H9 (cell line): ENCODE measurements at places on chromosomes 13 and 19. TPM values are rescaled to one million over a fixed set of nuclear protein-coding genes. Genes with fewer than 3 reads are reported as not detected.

GRCh38 chr19:16075430-16076153 is 703 bp upstream of the TPM4 start:
- H3K4me1 ChIP-seq: peaks cover 4% of the 10 kb centered on the region
- no peaks in the 10 kb centered on the region for H3K27me3 ChIP-seq
- H3K27ac ChIP-seq: peak overlapping the region; percentile 73
- peaks cover 22% of the 10 kb centered on the region for H3K36me3 ChIP-seq

- no peak overlapping the region for H3K4me3 ChIP-seq
- H3K27ac ChIP-seq: no peak overlapping the region
- H3K36me3 ChIP-seq: no peaks in the 10 kb centered on the region
- H3K27me3 ChIP-seq: peaks cover 23% of the 10 kb centered on the region
- H3K4me1 ChIP-seq: no peaks in the 10 kb centered on the region
- no peak for DNase-seq
Measured at GRCh38 chr13:53285896-53286430, 257.4 kb downstream of the OLFM4 start.

- H3K36me3 ChIP-seq: peaks cover 23% of the 10 kb centered on the region
- no peak overlapping the region for H3K27ac ChIP-seq
- no peaks in the 10 kb centered on the region for H3K27me3 ChIP-seq
Measured at GRCh38 chr19:12126707-12127106, 13.4 kb downstream of the ZNF20 start.

DNA sequence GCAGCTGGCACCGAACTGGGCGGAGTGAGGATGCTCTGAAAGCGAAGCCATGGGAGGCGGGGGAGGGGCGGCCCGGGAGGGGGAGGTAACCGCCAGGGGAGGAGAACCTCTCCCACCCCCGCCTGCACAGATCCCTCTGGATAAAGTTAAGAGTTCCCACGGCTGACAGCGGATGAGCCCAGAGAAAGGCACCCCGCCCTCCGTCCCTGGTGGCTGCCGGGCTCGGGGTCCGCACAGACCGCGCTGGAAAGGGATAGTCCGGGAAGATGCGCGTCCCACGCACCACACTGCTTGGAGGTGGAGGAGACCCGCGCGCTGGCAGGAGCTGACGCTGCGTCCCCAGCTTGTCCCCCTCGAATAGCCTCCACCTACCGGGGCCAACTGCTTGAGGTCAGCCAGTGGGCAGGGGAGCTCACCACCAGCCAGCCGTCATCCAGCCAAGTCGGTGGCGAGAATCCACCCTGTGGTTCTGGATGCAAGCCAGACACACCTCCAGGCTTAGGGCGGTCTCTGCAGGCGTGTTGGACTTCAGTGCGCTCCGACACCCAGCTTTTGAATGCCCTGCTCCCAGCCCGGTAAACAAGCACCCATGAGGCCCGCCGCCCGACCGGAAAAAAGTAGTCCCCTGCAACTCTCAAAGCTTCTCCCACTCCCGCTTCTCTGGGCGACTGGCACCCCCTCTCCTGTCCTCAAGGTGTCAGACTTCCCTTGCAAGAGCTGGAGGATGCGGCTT is at the start of gene TRPC4:
TRPC4 (minus strand) TSS at position 17 of the 733 bp plus-strand sequence. CDS start 86,439 bp downstream, outside the sequence.
- no peak within 1 kb of the TSS for H3K27ac ChIP-seq
- DNase-seq: peak; percentile 84
- no peaks in the 10 kb centered on the region for H3K36me3 ChIP-seq
- H3K4me3 ChIP-seq: peak within 1 kb of the TSS; percentile 85
- no peaks in the 10 kb centered on the region; the same call in 1 of the 2 replicates for H3K27me3 ChIP-seq
- no peaks in the 10 kb centered on the region; the same call in 1 of the 2 replicates for H3K4me1 ChIP-seq

DNA sequence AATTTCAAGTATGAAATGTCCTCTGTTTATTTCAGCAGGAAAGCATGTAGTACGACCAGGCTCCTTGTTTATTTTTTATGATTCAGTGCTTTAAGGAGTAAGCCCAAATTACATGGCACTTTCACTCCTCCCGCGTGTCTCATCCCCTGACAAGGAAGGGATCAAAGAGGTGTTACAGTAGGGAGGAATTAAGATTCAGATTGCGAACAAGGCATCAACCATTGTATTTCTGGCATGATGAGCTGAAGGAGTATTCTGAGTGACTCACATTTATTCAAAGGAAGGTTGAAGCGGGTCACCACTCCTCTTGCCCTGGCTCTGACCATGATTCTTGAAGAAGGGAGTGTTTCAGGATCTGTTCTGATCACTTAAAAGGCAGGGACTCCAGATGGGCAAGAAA is 46.1 kb upstream of the CNMD start:
- no peak overlapping the region for H3K4me3 ChIP-seq
- H3K4me1 ChIP-seq: peaks cover 8% of the 10 kb centered on the region
- no peaks in the 10 kb centered on the region for H3K27me3 ChIP-seq

- no peak overlapping the region for H3K4me3 ChIP-seq
- no peak overlapping the region for H3K27ac ChIP-seq
- no peaks in the 10 kb centered on the region for H3K27me3 ChIP-seq
Measured at GRCh38 chr13:44843403-44843802, 145.9 kb downstream of the NUFIP1 start.

DNA sequence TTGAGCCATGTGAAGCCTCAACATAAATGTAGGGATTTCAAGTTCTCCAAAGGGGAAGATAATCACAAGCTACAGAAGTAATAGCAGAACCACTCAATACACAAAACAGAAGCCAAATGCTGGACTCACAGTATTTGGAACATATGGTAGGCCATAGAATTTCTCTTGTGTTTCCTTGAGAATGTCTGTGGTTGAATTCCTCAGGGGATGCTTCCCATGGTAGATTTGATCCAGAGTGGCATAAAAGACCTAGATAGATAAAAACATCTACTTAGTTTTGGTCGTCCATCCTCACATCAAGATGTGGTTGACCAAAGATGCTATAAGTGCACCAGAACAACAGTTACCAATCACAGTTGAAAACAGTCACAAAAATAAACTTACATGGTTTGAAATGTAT is 83.4 kb downstream of the MIPEP start:
- H3K36me3 ChIP-seq: peaks cover 5% of the 10 kb centered on the region
- DNase-seq: no peak
- H3K27me3 ChIP-seq: no peaks in the 10 kb centered on the region

DNA sequence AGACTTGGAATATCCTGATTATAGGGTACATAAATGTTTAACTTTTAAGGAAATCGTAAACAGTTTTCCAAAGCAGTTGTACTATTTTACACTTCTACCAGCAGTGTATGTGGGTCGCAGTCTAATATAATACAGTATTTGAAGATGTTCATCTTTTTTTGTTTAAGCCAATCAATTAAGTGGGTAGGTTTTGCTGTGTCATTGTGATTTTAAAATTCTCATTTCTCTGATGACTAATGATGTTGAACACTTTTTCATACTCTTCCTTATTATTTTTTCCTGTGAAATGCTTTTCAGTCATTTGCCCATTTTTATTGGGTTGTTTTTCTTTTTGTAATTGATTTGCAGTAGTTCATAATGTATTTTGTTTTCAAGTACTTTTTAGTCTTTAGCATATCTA is 2689.7 kb downstream of the PCDH9 start:
- no peak overlapping the region for H3K27ac ChIP-seq
- H3K36me3 ChIP-seq: no peaks in the 10 kb centered on the region
- DNase-seq: no peak
- H3K27me3 ChIP-seq: no peaks in the 10 kb centered on the region
- no peaks in the 10 kb centered on the region for H3K4me1 ChIP-seq

- H3K27ac ChIP-seq: no peak overlapping the region
- no peak for DNase-seq
- H3K27me3 ChIP-seq: no peaks in the 10 kb centered on the region
- H3K4me1 ChIP-seq: no peaks in the 10 kb centered on the region
- peaks cover 54% of the 10 kb centered on the region for H3K36me3 ChIP-seq
Measured at GRCh38 chr13:95607366-95607765, 37.1 kb downstream of the DZIP1 start.

GRCh38 chr13:77429320-77430142 is 102.6 kb upstream of the MYCBP2 start:
- H3K27ac ChIP-seq: no peak overlapping the region
- H3K4me3 ChIP-seq: no peak overlapping the region
- no peaks in the 10 kb centered on the region for H3K27me3 ChIP-seq
- DNase-seq: no peak
- H3K4me1 ChIP-seq: no peaks in the 10 kb centered on the region
- no peaks in the 10 kb centered on the region for H3K36me3 ChIP-seq

DNA sequence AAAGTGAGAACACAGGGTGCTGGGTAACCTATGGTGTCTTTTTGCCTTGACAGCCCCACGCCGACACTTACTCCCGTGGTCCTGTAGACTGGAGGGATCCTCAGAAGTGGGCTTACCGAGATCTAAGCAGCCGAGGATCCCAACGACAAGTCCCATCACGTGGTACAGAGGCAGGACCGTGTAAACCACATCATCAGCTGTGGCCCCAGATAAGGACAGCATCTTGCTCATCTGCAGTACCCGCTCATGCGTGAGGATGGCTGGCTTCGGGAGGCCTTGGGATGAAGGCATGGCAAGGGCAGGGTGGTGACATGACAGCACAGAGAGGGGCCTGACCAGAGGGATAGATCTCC is 2.1 kb downstream of the SLC27A5 start:
- peaks cover 5% of the 10 kb centered on the region for H3K36me3 ChIP-seq
- H3K27ac ChIP-seq: no peak overlapping the region
- H3K4me1 ChIP-seq: no peaks in the 10 kb centered on the region
- H3K4me3 ChIP-seq: no peak overlapping the region
- no peak for DNase-seq

DNA sequence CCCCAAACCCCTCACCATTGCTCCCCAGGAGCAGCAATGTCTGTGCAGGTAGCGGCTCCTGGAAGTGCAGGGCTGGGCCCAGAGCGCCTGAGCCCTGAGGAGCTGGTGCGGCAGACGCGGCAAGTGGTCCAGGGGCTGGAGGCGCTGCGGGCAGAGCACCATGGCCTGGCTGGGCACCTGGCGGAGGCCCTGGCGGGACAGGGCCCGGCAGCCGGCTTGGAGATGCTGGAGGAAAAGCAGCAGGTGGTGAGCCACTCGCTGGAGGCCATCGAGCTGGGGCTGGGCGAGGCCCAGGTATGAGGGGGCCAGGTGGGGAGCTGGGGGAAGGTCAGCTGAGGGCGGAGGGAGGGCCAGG is 4.9 kb downstream of the KLC3 start:
- H3K4me1 ChIP-seq: 0 out of 2 replicates have a peak, but pooled peaks cover 2% of the 10 kb centered on the region
- H3K36me3 ChIP-seq: peaks cover 17% of the 10 kb centered on the region
- no peak for DNase-seq
- H3K4me3 ChIP-seq: no peak overlapping the region
- peaks cover 4% of the 10 kb centered on the region for H3K27me3 ChIP-seq
- H3K27ac ChIP-seq: no peak overlapping the region

DNA sequence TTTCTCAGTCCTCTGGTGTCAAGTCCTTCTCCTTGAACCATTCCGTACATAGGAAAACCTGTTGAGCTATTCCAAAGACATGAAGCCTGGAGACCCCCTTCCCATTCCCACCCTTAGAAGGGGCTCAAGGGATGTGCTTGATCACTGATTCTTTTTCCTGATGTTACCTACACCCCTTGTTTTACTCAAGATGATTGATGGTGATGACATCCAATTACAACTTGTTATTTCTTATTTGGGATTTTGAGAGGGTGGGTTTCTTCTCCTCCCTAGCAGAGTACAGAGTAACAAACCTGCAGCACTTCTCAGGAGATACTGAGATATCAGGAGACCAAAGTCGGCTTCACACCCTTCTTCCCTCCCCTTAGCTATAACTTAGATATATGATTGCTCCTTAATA is 6.7 kb upstream of the RPS19 start:
- H3K27me3 ChIP-seq: no peaks in the 10 kb centered on the region
- H3K27ac ChIP-seq: no peak overlapping the region
- no peak for DNase-seq
- no peaks in the 10 kb centered on the region; the same call in 1 of the 2 replicates for H3K4me1 ChIP-seq
- no peak overlapping the region for H3K4me3 ChIP-seq

DNA sequence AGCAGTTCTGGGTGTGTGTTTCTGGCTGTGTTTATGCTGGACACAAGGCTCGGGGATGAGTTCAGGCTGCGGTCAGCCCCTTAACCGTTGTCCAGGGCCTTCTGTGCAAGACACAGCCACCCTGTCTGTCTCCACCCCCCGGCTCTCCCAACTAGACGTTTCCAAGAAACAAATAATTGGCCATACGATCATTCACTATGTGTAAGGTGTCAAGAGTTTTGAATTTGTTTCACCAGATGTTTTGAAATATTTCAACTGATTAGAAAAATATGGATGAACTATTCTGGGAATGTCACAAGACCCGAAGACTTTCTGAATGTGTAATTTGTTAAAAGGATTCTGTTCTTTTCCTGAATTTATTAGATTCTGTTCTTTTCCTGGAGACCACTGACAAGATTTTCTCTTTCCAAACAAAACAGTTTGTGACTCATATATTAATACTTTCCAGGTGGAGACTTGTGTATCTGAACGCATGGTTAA is 318.2 kb downstream of the MYO16 start:
- H3K4me3 ChIP-seq: no peak overlapping the region
- no peak overlapping the region for H3K27ac ChIP-seq
- no peaks in the 10 kb centered on the region for H3K27me3 ChIP-seq
- no peaks in the 10 kb centered on the region for H3K4me1 ChIP-seq
- H3K36me3 ChIP-seq: no peaks in the 10 kb centered on the region

DNA sequence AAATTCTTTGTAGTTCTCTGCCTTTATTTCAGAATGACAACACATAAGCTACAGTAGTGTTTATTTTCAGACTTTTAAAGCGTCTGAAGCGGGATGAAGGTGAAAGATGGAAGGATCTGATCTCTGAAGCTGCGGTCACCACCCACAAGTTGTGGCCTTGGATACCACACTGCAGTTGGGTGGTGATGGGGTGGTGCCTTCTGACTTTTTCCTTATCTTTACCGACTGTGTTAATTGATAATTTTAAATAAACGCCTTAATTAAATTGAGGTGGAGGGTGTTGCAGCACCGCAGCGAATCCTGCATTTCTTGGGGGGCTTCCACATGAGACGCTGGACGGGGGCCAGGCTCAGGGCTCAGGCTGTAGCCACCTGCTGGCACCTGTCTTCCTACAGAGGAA is 1.3 kb downstream of the TFDP1 start:
- no peaks in the 10 kb centered on the region for H3K27me3 ChIP-seq
- no peak for DNase-seq

DNA sequence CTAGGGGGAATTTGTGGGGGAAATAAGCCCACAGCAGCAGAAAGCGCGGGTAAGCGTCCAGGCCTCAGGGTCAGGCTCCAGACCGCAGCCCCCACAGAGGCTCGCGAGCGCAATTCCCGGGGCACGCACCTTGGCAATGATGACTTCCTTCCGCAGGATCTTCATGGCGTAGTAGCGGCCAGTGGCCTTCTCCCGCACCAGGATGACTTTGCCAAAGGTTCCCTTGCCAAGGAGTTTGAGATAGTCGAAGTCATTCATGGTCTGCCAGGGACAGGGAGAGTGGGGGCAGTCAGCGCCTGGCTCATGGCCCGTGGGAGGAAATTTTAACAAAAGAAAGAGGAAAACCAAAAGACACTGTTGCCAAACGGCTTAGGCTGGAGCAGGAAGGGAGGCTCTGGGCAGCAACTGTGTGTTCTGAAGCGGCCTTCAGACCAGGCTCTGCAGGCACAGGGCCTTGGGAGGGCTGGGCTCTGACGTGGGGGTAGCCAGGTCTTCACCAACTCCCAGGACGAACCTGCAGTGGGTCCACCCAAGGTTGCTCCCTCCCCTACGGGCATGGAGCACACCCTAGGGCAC is 15.4 kb upstream of the CCNP start:
- no peak overlapping the region for H3K27ac ChIP-seq
- H3K36me3 ChIP-seq: peaks cover 3% of the 10 kb centered on the region; the same call in 2 of the 3 replicates
- H3K4me3 ChIP-seq: no peak overlapping the region
- no peak for DNase-seq

GRCh38 chr13:64413529-64413928 is 2816.6 kb downstream of the PCDH9 start:
- H3K27me3 ChIP-seq: no peaks in the 10 kb centered on the region
- no peaks in the 10 kb centered on the region for H3K36me3 ChIP-seq
- H3K4me3 ChIP-seq: no peak overlapping the region
- no peaks in the 10 kb centered on the region for H3K4me1 ChIP-seq

GFY gene
- total RNA-seq: 1.1 and 1.3 TPM in 2 replicates

PLEKHF1 gene
- 4.9 and 5.0 TPM in 2 replicates for total RNA-seq

ZIC5 gene
- total RNA-seq: 51.9 and 52.6 TPM in 2 replicates

ZNF541 gene
- total RNA-seq: not detected in 2 replicates

IGSF23 gene
- total RNA-seq: not detected in 2 replicates

RDH8 gene
- total RNA-seq: 0.13 TPM in 1 of 2 replicates, not detected in the other
